ENCODE measurements at places on chromosomes 7 and 10.

DNA sequence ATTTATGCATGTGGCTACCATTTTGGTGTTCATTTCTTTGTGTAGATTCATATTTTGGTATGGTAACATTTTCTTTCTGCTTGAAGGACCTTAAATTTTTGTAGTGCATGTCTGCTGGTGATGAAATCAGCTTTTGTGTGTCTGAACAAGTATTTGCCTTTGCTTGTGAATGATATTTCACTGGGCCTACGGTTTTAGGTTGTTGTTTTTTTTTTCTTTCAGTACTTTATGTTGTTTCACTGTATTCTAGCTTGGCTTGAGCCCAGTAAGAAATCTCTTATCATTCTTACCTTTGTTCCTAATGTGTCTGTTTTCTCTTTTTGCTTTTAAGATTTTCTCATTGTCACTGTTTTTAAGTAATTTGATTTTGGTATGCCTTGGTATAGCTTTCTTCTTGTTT lies 31.9 kb downstream of the SAMD8 start:
- no peak for DNase-seq

GRCh38 chr7:66238773-66239466 lies 33.8 kb downstream of the TPST1 start:
- DNase-seq = no peak

DNA sequence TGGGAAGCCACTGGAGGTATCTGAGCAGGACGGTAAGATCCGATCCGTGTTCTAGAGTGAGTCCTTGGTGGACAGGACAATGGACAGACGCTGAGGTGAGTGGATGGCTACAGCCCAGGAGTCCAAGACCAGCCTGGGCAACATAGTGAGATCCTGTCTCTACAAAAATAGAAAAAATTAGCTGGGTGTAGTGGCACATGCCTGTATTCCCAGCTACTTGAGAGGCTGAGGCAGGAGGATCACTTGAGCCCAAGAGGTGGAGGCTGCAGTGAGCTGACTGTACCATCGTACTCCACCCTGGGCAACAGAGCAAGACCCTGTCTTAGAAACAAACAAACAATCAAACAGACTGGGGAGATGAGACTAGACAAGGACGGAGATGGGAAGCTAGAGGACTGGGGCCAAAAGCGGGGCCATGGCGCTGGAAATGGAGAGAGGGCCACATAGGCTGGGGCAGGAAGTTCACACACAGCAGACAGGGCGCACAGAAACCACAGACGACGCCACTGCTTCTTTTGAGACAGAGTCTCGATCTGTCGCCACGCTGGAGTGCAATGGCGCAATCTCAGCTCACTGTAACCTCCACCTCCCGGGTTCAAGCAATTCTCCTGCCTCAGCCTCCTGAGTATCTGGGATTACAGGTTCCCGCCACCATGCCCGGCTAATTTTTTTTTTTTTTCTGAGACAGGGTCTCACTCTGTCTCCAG lies 24.7 kb downstream of the DAGLB start:
- DNase-seq = no peak

GRCh38 chr7:130090745-130091532 lies 20.6 kb downstream of the KLHDC10 start:
- DNase-seq = no peak

GRCh38 chr7:80643336-80643915 lies 5.0 kb downstream of the CD36 start:
- no peak for DNase-seq
